NCI-H1417 treated with DMSO at 0.1 percent for 48 hours (cell line): ENCODE measurements at places on chromosomes 6 and 20.

GRCh38 chr6:1770435-1770843, 160.7 kb downstream of the FOXC1 start:
- DNase-seq, result no peak

GRCh38 chr20:10670501-10671220, 3.1 kb downstream of the JAG1 start:
- DNase-seq, result no peak

DNA sequence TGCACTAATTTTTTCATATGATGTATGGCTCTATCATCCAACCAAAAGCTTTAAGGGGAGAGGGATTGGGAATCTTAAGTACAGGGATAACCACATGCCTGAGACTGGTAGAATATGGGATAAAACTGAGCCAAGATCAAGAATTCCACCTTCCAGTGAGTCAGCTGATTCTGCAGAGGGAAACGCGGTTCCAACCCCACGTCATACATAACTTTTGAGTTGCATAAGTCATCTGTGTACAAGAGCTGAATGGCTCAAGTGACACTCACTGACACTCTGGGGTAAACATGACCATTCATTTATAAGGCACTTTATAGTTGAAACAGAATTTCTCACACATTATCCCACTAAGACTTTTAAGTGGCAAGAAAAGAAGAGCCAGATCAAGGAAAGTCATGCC, 16.4 kb downstream of the TRIM27 start:
- no peak for DNase-seq

DNA sequence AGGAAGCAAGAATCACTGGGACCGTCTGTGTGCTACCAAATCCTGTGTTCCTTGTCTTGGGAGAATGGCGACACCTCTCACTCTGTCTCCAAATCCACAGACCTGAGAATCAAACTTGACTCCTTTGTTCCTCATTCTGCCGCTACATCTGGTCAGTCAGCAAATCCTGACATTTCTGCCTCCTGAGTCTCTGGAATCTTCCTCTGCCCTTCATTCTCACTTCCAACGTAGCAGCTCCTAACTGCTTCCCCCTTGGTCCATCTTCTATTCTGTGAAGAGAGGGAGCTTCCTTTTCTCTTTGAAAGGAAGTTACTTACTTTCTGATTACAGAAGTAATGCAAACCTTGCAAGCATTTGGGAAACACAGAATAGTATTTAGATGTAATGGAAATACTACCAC, 37.7 kb downstream of the SYTL3 start:
- DNase-seq, result no peak
